WERI-Rb-1 (cell line): ENCODE measurements at places on chromosomes 13 and 19.

- DNase-seq = no peak
Observed at GRCh38 chr13:97403893-97404750, 29.8 kb upstream of the RAP2A start.

DNA sequence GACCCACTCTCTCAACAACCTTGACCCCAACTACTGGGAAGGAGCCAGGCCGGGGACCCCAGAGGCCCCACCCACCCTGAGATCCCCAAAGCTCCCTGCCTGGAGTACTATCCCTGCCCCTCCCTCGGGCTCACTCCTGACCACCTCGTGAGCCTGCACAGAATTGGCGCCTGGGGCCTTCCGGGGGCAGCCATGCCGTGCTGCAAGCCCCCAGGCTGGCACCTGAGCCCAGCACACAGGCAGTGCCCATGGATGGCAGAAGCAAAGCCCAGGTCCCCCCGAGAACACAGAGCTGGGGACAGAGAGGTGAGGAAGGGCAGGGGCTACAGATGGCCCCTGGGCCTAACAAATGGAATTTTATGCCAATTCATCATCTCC lies 13.9 kb downstream of the LSM4 start:
- no peak for DNase-seq

GRCh38 chr13:43127103-43127798 lies 103.9 kb downstream of the DNAJC15 start:
- DNase-seq = no peak

DNA sequence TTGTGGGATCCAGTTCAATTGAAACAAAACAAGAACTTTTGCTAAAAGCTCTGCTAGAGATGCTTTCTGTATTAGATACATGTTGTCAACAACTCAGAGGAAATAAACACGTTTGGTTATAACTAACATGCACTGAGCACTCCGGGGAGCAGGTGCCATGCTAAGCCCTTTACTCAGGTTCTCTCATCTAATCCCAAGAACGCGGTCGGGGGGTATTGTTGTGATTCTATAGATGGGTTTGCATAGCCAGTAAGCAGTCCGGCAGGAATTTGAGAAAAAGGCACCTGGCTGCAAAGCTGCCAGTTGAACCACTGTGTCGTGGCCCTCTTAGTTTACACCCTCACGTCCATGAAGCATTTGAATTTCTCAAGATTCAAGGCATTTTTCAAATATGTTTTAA lies 24.3 kb upstream of the SPACA7 start:
- DNase-seq = no peak

GRCh38 chr13:102597029-102597961 lies 509 bp downstream of the TPP2 start:
- DNase-seq = peak; percentile 33

DNA sequence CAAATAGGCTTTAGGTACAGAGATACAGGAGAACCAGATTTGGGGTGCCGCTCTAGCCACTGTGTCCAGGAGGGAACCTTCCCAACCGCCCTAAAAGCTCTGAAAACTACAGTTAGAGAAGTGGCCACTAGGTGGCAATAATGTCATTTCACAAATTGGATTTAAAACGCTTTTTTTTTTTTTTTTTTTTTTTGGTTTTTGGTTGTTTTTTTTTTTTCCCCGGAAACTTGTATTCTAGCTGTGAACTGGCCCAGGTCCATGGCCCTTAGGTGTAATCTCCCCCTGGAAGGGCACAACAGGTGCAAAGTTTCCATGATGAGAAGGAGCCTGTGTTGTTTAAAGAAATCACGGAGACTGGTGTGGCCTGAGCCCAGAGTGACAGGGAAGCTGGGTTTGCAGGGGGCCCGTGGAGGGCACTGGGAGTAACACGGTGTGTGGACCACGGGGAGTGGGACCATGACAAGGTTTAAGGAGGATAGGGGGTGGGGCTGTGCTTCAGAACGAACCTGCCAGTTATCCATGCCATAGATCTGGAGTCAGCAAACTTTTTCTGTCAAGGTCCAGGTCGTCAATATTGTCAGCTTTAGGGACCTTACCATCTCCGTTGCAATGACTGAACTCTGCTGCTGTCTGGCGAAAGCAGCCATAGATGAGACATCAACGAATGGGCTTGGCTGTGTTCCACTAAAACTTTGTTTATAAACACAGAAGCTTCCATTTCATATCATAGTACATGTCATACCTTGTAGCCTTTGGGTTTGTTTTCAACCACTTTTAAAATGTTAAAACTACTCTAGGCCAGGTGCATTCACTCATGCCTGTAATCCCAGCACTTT lies 10.1 kb downstream of the OR1I1 start:
- DNase-seq = no peak

DNA sequence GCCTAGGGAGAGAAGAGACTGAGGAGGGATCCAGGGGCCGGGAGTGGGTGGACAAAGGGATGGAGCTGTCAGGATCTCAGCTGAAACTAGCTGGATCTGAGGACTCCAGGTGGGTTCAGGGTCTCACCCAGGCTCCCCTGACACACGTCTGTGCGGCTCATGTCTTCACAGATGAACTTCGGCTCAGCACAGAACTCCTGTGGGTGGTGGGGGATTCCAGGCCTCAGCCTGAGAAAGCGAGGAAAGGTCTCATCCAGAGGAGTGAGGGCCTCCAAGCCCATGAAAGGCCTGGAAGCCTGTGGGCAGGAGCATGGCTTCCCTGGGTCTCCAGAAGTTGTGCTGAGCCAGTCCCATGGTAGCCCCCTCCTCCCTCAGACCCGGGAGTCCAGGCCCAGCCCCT lies 1.4 kb downstream of the CAPN12 start:
- no peak for DNase-seq

DNA sequence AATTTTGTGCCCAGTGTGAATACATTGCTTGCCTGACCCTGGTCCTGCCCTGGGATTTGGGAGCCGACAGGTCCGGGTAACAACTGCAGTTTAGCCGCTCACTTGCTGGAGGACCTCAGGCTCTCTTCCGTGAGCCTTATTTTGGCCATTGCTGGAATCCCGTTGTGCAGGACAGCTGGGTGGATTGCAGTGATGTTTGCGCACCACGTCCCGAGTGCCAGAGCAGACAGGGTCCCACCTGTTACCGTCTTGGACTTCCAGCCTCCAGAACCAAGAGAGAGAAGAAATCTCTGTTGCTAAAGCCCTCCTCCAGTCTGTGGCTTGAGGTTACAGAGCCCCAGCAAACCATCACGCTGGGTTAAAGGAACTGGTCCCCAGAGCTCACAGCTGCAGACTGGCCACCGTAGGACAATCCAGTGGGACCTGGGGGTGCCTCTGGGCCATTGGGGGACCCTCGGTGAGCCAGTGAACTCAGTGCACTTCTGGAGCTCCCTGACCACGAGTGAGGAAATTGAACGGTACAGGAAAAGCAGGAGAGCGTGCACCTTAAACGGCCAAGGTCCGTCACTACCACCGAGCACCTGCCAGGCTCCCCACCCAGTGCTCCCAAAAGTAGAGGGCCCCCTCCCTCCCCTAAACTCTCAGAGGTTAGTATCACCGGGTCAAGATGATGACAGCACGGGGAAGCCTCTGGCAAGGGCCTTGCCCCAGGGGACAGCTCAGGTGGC lies 92.9 kb downstream of the GNG7 start:
- no peak for DNase-seq

GRCh38 chr13:97914540-97914939 lies 38.9 kb upstream of the IPO5 start:
- DNase-seq = no peak

DNA sequence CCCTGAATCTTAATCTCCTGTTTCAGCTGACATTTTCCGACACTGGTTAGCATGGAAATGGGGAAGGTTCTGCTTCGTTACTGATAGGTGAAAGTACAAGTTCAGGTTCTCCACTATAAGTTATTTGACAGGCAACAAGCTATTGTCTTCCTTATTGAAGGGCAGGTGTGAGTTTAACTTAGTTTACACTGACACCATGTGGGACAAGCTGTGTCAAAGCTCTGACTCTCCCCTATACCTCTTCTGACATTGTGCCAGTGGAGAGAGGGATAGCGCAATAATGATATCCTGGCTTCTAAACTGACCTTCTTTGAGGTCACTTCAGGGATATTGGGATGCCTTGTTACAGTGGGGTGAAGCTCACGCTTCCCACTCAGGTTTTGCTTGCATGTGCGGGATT lies 587.0 kb upstream of the SLITRK5 start:
- DNase-seq = no peak

DNA sequence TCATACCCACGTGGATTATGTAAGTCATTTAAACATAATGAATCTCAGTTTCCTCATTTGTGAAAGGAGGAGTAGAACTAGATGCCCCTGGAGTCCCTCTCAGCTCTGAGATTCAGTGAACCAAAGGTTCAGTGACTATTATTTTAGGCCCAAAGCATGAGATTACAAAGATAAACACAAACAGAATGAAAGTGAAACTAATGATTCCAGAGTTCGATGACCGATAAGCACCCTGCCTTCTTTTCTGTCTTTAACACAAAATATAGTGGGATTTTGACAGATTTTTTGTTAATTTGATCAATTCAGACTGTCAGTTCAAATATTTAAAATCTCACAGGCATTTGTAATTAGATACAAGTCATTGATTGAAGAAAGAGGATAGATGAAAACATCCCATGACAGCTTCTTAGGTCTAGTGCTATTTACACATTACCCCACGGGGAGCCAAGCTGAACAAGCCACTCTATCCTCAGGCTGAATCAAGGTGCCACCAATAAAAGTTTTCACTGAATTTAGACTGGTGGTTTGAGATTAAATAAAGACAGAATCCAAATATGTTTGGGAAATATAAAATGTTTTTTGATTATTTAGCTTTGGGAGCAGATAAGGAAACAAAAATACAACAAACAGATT lies 64.6 kb upstream of the RAP2A start:
- no peak for DNase-seq

GRCh38 chr13:27583645-27584044 lies 36.7 kb downstream of the LNX2 start:
- no peak for DNase-seq

DNA sequence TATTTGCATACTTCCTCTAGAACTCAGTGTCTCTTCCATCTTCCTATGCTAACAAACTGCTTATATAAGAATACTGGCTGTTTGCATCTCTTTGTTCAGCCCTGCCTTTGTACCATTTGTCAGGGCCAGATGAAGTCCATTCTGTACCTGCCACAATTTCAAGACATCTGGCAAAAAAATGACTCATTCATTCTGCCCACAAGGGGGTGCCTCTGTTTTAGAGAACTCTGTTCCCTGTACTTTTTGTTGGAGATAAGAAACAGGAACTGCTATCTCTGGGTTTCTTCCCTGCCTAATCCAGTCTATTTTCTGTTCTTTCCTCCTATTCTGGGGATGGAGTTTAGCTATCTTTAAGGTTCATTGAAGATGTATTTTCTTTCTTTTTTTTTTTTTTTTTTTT lies 23.0 kb downstream of the ZNF568 start:
- no peak for DNase-seq
